ENCODE measurements at places on chromosomes 4 and X.

GRCh38 chrX:121456315-121456714 is 408.9 kb downstream of the GLUD2 start:
- peak; percentile 10 for DNase-seq

DNA sequence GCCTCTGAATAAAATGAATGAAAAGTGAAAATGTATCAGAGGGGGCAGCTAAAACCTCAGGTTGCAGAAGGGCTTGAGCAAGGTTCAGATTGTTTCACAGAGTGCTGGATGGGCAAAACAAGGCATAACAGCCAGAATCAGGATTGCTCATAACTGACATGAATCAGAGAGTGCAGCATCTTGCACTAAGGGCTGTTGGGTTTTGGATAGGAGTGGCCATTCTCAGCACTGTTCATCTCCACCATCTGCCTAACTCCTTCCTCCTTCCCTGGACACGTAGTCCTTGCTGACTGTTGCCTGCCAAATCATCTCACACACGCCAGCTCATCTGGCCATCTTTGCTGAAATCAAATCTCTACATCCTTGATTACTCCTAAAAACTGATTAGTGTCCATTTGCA is 75.3 kb upstream of the C1QTNF7 start:
- DNase-seq: no peak

- DNase-seq: peak; percentile 30
Observed at GRCh38 chr4:105352826-105353225, 121.0 kb downstream of the PPA2 start.

DNA sequence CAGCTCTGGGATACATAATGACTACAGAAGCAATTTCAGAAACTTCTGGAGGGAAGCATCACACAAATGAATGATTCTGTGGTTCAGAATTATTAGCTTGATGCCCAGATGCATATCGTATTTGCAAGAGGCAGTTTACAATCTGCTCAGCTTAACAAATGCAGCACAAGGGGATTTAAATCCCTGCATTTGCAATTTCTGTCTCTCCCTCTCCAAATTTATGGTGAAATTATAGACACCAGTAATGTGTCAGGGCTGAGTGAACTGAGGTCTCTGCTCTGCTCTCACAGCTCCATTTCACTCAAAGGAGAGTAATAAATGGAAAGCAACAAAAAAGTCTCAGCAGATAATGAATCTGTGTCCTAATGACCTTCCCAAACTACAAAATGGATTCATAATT is 80.2 kb downstream of the TMEM156 start:
- DNase-seq: no peak

GRCh38 chr4:73248821-73249220 is 9.8 kb downstream of the ANKRD17 start:
- DNase-seq: no peak

GRCh38 chr4:182400081-182400480 is 156.9 kb downstream of the TENM3 start:
- no peak for DNase-seq

DNA sequence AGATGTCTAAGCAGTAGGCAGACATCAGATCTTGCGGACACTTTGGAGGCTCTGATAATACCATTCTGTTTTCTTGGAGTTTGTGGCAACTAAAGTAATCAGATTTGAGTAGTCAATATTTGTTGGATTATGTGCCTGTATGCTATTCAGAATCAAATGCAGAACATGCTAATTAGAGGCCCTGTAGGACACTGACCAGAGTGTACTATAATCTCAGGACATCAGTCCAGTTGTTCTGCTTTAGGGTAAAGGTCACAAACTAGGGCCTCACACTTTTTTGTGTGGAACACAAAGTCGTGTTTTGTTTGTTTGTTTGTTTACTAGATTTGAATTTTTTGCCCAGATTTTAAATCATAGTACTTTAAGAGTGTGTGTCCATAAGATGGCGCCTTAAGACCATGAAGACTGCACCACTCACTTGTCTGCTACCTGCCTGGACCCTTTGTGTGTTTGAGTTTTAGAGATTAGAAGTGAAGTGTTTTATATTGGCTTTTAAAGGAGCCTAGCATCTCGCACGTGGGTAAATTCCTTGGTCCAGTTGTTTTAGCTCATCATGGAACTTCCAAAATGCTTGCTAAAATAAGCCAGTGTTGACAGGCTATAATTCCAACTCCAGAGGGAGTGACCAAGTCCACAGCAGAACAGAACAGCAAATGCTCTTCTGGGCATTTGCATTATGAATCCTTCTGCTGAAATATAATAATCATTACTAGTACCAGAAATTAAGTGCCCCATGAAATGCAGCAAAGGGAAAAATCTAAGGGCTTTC is 34.7 kb downstream of the IL13RA1 start:
- DNase-seq: no peak

Measured in GM12864 (cell line).